Endothelial cell of coronary artery (primary cell): ENCODE measurements at places on chromosomes 7 and 10. TPM values are rescaled to one million over a fixed set of nuclear protein-coding genes. Genes with fewer than 3 reads are reported as not detected.

PON3 gene
- 0.09 and 0.66 TPM in 2 replicates for total RNA-seq

CLIP2 gene
- total RNA-seq, result 26.2 and 33.1 TPM in 2 replicates

LIPN gene
- not detected in 2 replicates for total RNA-seq

ST8SIA6 gene
- 0.72 and 2.4 TPM in 2 replicates for total RNA-seq

UPF2 gene
- total RNA-seq, result 15.1 and 16.5 TPM in 2 replicates

ABLIM1 gene
- total RNA-seq, result 19.7 and 31.3 TPM in 2 replicates

TIMM23B gene
- total RNA-seq, result 12.0 and 18.1 TPM in 2 replicates

KLLN gene
- total RNA-seq, result 0.19 and 0.27 TPM in 2 replicates

CDK1 gene
- total RNA-seq, result 19.0 and 40.9 TPM in 2 replicates

SFTPA2 gene
- total RNA-seq, result not detected in 2 replicates

AFAP1L2 gene
- total RNA-seq, result 1.9 and 2.8 TPM in 2 replicates
